Activated CD4-positive, alpha-beta memory T cell treated with anti-CD3 and anti-CD28 coated beads for 36 hours (primary cell): ENCODE measurements at places on chromosomes 6 and 20. TPM values are rescaled to one million over a fixed set of nuclear protein-coding genes. Genes with fewer than 3 reads are reported as not detected.

DNA sequence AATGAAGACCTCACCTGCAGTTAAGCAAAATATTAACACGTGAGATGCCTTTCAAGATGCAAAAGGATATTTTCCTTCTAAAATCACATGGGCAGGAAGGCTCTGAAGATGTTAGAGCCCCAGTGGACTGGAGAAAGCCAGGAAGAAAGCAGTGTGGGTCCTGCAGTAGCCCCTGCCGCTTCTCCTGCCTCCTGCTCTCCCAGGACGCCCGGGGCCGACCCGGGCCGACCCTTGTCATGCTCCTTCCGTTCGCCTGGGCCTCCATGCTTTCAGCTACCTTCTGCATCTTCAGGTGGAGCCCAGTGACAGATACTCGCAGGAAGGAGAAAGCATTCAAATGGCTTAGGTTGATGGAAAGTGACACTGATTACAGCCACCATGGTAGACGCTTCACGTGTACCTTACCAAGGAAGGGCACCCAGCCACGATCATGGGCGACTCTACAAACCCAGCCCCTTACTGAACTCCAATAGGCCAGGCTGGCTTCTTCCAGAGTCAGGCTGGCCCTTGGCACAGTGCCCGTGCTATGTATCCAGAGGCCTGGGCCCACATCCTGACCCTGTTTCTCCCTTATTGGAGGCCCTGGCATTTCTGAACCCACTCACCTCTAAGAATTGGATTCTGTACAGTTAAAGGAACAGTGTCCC is 69.0 kb downstream of the TCP11 start:
- no peaks in the 10 kb centered on the region for H3K4me1 ChIP-seq
- H3K36me3 ChIP-seq, result peaks cover 2% of the 10 kb centered on the region
- DNase-seq, result no peak
- no peak overlapping the region for H3K4me3 ChIP-seq
- no peak overlapping the region for H3K27ac ChIP-seq
- no peaks in the 10 kb centered on the region for H3K27me3 ChIP-seq

DNA sequence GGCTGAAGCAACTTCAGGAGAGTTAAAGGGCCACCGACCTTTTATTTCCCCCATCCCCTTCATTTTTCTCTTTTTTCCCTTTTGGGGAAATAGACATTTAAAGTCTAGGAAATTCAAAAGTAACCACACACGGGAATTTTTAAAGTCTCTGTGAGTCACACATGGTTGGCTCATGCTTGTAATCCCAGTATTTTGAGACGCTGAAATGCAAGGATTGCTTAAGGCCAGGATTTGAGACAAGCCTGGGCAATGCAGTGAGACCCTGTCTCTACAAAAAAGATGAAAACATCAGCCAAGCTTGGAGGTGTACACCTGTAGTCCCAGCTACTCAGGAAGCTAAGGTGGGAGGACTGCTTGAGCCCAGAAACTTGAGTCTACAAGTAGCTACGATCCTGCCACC is 34.2 kb downstream of the KATNA1 start:
- peaks cover 7% of the 10 kb centered on the region for H3K4me1 ChIP-seq
- no peaks in the 10 kb centered on the region for H3K27me3 ChIP-seq
- no peak for DNase-seq
- peaks cover 32% of the 10 kb centered on the region for H3K36me3 ChIP-seq
- no peak overlapping the region for H3K27ac ChIP-seq
- H3K4me3 ChIP-seq, result no peak overlapping the region

GRCh38 chr6:36340618-36341454 is 4.1 kb upstream of the BNIP5 start:
- no peaks in the 10 kb centered on the region for H3K36me3 ChIP-seq
- peaks cover 13% of the 10 kb centered on the region for H3K4me1 ChIP-seq
- DNase-seq, result peak; percentile 80
- H3K27ac ChIP-seq, result no peak overlapping the region
- H3K27me3 ChIP-seq, result peaks cover 11% of the 10 kb centered on the region

- peaks cover 81% of the 10 kb centered on the region for H3K4me1 ChIP-seq
- peak; percentile 85 for DNase-seq
- peak overlapping the region; percentile 76 for H3K27ac ChIP-seq
Measured at GRCh38 chr6:42402184-42402583, 49.5 kb downstream of the TRERF1 start.

SCRT2 gene
- not detected for total RNA-seq

DNA sequence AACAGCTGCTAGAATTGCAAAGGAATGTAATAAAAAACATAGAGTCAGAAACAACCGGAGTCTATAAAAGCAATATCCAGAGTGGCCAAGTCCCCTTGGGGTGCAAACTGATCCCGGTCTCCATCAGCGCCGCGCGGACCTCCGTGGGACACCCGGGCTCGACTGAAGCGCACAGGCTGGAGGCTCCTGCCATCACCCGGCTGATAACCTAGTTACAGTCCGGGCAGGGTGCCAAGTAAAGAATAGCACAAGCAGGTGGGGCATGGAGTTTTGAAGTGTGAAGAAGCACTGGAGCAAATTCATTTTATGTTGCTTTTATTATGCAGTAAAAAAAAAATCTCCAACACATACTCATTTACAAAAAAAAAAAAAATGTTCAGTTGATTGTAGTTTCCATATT is 205.1 kb upstream of the GMDS start:
- no peak for DNase-seq
- no peak overlapping the region for H3K4me3 ChIP-seq
- no peak overlapping the region for H3K27ac ChIP-seq
- peaks cover 3% of the 10 kb centered on the region for H3K4me1 ChIP-seq

GRCh38 chr6:15433511-15433861 is 187.6 kb downstream of the JARID2 start:
- H3K4me3 ChIP-seq, result no peak overlapping the region
- H3K27ac ChIP-seq, result peak overlapping the region; percentile 57
- H3K27me3 ChIP-seq, result no peaks in the 10 kb centered on the region
- peaks cover 88% of the 10 kb centered on the region for H3K4me1 ChIP-seq

PDYN gene
- not detected for total RNA-seq

GRCh38 chr6:14659841-14660240 is 542.3 kb downstream of the CD83 start:
- no peak overlapping the region for H3K4me3 ChIP-seq
- no peak overlapping the region for H3K27ac ChIP-seq
- DNase-seq, result no peak
- H3K36me3 ChIP-seq, result no peaks in the 10 kb centered on the region
- H3K4me1 ChIP-seq, result peaks cover 58% of the 10 kb centered on the region

- peaks cover 2% of the 10 kb centered on the region for H3K36me3 ChIP-seq
- H3K4me1 ChIP-seq, result no peaks in the 10 kb centered on the region
- DNase-seq, result no peak
- H3K4me3 ChIP-seq, result no peak overlapping the region
- no peak overlapping the region for H3K27ac ChIP-seq
- H3K27me3 ChIP-seq, result no peaks in the 10 kb centered on the region
Measured at GRCh38 chr6:167932468-167933276, 64.8 kb upstream of the KIF25 start.

SMLR1 gene
- not detected for total RNA-seq

DNA sequence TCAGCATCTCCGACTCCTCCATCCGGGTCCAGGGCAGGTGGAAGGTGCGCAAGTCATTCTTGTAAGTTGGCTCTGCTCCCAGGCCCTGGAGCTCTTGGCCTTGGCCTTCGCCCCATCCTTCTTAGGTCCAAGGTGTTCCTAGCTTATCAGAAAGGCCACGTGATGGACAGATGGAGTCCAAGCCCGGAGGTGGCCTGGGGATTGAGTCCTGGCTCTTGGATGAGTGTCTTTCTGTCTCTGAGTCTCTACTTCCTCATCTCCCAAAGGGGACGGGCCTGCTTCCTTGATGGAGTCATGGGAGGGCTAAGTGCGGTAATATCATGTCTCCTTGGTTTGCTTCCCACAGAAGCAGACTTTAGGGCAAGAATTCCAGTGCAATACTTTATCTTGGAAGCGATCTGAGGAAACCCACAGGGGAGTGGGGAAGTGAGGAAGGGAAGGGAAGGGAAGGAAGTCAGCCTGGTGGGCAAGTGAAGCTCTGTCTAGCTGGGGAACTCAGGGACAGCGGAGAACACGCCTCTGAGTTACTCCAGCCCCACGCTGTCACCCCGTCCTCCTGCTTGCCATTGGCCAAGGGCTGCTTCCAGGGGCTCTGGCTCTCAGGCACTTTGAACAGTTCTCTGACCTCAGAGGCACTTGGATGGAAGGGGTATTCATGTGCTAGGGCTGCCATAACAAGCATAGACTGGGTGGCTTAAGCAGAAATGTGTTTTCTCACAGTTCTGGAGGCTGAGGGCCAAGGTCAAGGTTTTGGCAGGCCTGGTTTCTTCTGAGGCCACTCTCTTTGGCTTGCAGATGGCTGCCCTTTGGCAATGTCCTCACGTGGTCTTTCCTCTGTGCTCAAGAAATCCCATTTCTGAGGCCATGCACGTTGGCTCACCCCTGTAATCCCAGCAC is 4.8 kb downstream of the LBP start:
- no peaks in the 10 kb centered on the region for H3K4me1 ChIP-seq
- peaks cover 1% of the 10 kb centered on the region for H3K27me3 ChIP-seq
- H3K27ac ChIP-seq, result no peak overlapping the region
- H3K36me3 ChIP-seq, result no peaks in the 10 kb centered on the region

RNF182 gene
- total RNA-seq, result not detected

DNA sequence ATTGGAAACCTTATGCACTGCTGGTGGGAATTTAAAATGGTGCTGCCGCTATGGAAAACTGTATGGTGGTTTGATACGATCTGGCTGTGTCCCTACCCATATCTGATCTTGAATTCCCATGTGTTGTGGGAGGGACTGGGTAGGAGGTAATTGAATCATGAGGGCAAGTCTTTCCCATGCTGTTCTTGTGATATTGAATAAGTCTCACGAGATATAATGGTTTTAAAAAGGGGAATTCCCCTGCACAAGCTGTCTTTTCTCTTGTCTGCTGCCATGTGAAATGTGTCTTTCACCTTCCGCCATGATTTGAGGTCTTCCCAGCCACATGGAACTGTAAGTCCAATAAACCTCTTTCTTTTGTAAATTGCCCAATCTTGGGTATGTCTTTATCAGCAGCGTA is 4.9 kb downstream of the TAP2 start:
- no peaks in the 10 kb centered on the region for H3K27me3 ChIP-seq
- peak overlapping the region; percentile 21 for H3K4me3 ChIP-seq
- H3K27ac ChIP-seq, result peak overlapping the region; percentile 8
- DNase-seq, result no peak

GRCh38 chr20:62770916-62771315 is 25.4 kb upstream of the MRGBP start:
- H3K4me3 ChIP-seq, result no peak overlapping the region
- no peak for DNase-seq

DNA sequence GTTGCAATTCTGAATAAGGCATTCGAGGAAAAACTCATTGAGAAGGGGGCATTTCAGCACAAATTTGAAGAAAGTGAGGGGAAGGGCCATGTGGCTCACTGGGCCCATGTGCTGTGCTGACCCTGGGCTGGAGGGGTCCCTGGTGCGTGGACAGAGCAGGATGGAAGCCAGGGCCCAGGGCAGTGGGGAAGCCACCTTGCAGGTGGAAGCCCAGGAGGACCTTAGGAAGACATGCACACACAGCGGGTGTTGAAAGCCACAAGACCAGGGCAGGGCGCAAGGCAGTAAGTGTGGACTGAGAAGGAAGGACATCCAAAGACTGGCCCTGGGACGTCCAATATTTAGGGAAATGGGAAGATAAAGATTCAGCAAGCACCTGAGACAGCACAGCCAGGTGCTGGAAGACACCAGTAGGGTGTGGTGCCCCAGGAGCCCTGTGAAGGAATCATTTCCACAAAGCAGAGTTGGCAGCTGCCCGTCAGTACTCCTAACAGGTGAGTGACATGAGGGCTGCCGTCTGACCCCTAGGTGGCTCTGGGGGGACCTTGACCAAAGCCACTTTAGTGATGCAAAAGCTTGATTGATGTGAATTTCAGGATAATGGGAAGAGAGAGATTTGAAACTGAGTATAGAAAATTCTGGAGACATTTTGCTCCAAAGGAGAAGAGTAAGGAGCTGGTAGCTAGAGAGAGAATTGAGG is 254.4 kb upstream of the EXOC2 start:
- H3K36me3 ChIP-seq, result no peaks in the 10 kb centered on the region
- no peak overlapping the region for H3K4me3 ChIP-seq
- H3K4me1 ChIP-seq, result no peaks in the 10 kb centered on the region

DNA sequence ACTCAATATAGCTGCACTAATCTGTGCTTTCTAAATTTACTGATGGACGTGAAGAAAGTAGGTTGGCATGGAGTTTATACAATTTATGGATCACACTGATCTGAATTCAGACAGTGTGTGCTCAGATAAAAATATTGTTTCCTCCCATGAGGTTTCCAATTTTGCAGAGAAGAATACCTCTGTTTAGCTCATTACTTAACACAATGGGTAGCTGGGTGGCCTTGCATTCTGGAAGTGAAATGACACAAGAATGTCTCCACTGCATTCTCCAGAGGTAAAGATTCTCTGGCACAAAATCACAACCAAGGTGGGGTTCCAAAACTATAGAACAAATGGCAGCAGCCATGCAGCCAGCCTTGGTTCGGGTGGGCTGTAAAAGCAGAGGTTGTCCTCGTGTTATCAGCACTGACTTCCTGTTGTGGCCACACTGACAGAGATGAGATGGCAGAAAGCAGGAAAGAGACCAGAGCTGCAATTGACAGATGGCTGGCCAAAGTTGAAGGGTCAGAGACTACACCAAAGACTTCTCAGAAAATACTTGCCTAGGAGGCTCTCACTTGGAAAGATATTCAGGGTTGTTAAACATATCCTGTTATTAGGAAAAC is 50.2 kb downstream of the HDAC2 start:
- peak; percentile 10 for DNase-seq
- H3K27ac ChIP-seq, result no peak overlapping the region
- peaks cover 10% of the 10 kb centered on the region for H3K4me1 ChIP-seq
- H3K4me3 ChIP-seq, result no peak overlapping the region
- no peaks in the 10 kb centered on the region for H3K27me3 ChIP-seq
- H3K36me3 ChIP-seq, result no peaks in the 10 kb centered on the region

DNA sequence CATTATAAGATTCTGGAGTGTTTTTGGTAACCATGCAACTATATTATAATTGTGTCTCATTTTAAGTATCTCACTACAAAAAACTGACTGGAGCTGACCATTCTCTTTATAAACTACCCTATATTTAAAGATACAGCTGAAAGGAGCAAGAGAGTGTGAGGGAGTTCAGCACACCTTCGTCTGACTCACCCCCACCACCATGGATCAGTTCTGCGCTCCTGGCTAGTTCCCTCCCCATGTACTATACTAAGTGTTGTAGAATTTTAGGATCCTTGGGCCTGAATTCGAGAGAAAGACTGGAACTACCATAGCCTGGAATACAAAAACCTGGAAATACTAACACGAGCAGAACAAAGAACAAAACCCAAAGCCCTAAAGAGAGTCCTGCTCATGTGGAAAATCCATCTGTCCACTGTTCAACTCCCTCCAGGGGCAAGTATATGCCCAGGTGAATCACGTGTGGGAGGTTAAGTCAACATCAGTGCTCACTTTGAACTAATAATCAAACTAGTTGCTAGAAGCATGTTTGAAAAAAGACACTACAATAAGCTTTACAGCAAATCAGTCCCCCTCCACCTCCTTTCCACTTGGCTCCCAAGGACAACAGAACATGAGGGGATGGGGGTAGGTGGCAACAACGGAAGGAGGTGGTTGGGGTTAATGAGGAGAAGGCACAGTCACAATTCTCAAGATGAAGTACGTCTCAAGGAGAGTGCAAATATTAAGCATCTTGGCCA is 46.8 kb downstream of the ELOVL5 start:
- DNase-seq, result no peak
- H3K36me3 ChIP-seq, result peaks cover 4% of the 10 kb centered on the region
- H3K4me3 ChIP-seq, result peak overlapping the region; percentile 45
- peaks cover 81% of the 10 kb centered on the region for H3K4me1 ChIP-seq

GRCh38 chr20:19808498-19808897 is 50.4 kb downstream of the RIN2 start:
- no peak for DNase-seq
- H3K27me3 ChIP-seq, result peaks cover 14% of the 10 kb centered on the region
- H3K27ac ChIP-seq, result no peak overlapping the region
- H3K4me3 ChIP-seq, result no peak overlapping the region
- no peaks in the 10 kb centered on the region for H3K36me3 ChIP-seq
